Dorsolateral prefrontal cortex (tissue), 122 donors: ENCODE measurements at places on chromosomes 4 and X.

- DNase-seq: peak; percentile 99
Measured at GRCh38 chrX:20141281-20142220, at the start of gene EIF1AX. EIF1AX (minus strand) TSS chrX:20141838; CDS start chrX:20141640, 198 bp downstream.

- no peak for DNase-seq
Measured at GRCh38 chrX:45602151-45602550, 401.5 kb upstream of the DIPK2B start.

- no peak for DNase-seq
Measured at GRCh38 chr4:142840516-142841123, 5.5 kb downstream of the INPP4B start.

DNA sequence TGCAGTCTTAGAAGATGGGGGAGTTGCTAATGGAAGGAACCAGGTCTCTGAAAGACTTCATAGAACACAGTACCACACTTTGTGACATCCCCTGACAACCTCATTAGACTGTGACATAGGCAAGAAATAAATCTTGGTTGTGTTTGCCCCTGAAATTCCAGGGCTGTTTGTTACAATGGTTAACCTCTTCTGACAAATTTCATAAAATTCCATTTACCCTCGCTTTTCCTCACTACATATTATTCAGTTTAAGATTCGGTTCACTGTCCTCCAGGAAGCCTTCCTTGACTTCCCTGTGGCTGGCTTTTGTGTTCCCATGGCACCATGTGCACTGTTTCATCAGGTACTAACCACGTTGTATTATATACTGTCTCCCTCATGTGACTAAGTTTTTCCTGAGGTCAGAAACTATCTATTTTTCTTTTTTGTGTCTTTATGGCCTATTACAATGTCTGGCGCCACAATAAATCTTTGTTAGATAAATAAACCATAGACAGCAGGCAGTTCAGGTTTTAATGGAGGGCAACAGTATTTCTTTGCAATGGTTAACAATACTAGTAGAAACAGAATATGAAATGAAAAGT is 54.2 kb downstream of the ATXN3L start:
- no peak for DNase-seq

- DNase-seq: no peak
Measured at GRCh38 chr4:42371305-42372252, 25.7 kb upstream of the SHISA3 start.

DNA sequence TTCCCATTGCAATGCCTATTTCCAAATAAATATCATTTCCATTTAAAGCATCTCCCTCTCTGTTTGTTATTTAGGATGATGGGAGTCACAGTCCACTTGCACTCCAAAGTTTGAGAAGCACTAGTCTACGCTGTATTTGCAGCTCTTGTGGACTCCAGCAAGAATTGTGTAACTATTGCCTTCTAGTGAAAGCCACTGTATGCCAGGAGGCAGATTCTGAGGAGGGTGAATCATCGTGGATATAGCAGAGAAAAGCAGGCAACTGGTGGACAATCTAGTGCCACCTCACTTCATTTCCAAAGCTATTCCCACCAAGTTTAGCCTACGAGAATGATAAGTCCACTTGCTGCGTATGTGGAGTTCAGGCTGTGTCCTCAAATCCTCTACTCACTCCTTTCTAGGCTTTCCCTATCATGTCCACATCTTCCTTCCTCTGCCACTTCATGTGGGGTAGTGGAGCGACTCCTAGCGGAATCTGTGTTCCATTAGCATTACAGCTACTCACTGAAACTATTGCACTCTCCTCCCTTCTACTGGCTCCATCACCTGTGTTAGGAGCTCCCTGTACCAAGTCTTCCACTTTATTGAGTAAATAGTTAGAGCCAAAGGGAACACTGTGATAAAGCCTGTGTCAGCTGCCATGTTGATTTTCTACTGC is 501.8 kb upstream of the GALNT7 start:
- no peak for DNase-seq

DNA sequence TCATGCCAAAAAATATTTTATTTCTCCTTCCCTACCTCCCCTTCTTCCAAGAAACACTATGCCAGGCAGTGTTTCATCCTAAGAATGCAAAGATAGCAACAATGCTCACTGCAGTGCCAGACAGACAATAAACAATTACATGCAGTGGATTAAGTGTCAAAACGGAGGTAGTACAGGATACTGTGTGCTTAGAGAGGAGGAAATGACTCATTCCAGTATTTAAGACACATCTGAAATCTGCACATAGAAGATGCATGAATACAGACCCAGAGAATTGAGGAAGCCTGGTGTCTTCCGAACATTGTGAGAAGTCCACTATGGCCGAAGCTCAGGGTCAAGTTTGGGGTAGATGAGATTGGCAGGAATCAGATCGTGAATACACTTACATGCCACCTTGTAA is 326.4 kb downstream of the PPP3CA start:
- DNase-seq: no peak

- DNase-seq: no peak
Measured at GRCh38 chrX:136246201-136246600, 5.0 kb downstream of the MAP7D3 start.

DNA sequence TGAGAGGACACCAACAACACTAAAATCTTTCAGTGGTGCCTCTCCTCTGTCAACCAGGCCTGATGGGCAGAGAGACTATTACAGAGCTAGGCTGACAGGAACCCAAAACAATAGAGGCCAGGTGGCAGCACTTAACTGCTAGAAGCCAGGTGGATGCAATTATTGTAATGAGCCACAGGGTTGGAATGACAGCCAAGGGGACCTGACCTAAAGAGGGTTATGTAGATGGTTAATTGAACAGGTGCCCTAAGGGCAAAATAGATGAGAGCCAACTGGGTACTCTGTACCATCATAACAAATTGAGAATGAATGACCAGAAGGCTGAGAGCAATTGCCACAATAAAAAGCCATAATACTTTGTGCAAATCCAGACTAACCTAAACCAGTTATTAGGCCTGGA is 24.7 kb upstream of the FRAS1 start:
- no peak for DNase-seq

- DNase-seq: no peak
Measured at GRCh38 chr4:153589703-153590595, 94.1 kb upstream of the TLR2 start.

GRCh38 chr4:84434344-84434743 is 64.7 kb downstream of the NKX6-1 start:
- no peak for DNase-seq

GRCh38 chr4:185941461-185941860 is 127.5 kb upstream of the TLR3 start:
- DNase-seq: no peak
